CD8-positive, alpha-beta T cell (primary cell): ENCODE measurements at places on chromosomes 5 and 9.

- no peak for DNase-seq
Measured at GRCh38 chr9:4143936-4144717, 155.7 kb downstream of the GLIS3 start.

- peak; percentile 49 for DNase-seq
Measured at GRCh38 chr5:72366324-72366976, 46.3 kb downstream of the PTCD2 start.

- no peak for DNase-seq
Measured at GRCh38 chr5:66912787-66913186, 283.8 kb downstream of the CD180 start.

GRCh38 chr5:100464418-100464817, 70.8 kb upstream of the FAM174A start:
- DNase-seq: no peak

- no peak for DNase-seq
Measured at GRCh38 chr9:93234600-93234999, 50.7 kb downstream of the WNK2 start.

- no peak for DNase-seq
Measured at GRCh38 chr5:137619191-137619870, 116.6 kb downstream of the KLHL3 start.

DNA sequence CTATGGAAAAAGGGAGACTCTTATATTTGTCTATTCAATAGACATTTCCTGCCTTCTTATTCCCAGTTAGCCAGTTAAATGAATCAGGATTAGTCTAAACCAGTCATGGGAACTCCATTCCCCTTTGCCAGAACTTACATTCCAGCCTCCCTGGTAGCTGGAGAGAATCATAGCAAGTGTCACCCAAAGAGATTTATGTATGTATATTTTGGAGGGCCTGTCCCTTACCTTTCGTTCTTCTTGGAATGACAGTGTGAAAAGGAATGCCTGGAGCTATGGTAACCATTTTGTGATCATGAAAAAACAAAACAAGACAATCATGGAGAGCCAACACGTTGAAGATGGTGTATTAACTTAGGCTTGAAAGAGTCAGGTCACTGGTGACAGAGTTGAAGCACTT, 627.7 kb downstream of the CCDC171 start:
- DNase-seq: no peak

DNA sequence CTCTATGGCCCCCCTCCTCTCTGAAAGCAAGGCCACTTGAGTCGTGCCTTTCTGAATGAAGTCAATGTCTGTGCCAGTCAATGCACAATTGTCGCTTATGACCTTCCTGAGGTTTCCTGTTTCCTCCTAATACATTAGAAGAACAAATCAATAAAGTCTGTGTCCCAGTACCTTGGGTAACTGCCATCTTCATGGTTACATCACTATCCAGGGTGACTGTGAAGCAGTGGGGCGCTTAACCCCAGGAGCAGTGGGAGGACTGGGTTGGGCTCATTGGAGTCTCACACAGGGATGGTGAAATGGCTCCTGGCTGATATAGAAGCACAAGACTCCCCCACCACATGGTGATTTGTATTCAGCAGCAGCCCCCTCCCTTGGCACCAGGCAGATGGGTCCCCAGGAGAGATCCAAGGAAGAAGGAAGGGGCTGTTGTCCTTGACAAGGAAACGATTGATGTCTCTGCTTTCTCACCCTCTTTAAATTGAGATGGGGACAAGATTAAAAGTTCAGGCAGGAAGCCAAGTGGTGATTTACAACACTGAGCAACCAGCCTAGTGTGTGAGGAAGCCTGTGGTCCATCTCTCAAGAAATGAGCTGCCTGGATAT, 261.9 kb upstream of the ZNF462 start:
- no peak for DNase-seq
